Mesothelial cell of epicardium (in vitro differentiated cells): ENCODE measurements at places on chromosomes 4 and X. TPM values are rescaled to one million over a fixed set of nuclear protein-coding genes. Genes with fewer than 3 reads are reported as not detected.

The RADX gene
- 1.7 to 2.9 TPM (median 1.8 TPM) in 3 replicates for total RNA-seq

The SOWAHB gene
- 1.1 to 1.3 TPM (median 1.2 TPM) in 3 replicates for total RNA-seq

GRCh38 chrX:118495958-118496762 is 545 bp downstream of the DOCK11 start:
- DNase-seq = peak; percentile 40

DNA sequence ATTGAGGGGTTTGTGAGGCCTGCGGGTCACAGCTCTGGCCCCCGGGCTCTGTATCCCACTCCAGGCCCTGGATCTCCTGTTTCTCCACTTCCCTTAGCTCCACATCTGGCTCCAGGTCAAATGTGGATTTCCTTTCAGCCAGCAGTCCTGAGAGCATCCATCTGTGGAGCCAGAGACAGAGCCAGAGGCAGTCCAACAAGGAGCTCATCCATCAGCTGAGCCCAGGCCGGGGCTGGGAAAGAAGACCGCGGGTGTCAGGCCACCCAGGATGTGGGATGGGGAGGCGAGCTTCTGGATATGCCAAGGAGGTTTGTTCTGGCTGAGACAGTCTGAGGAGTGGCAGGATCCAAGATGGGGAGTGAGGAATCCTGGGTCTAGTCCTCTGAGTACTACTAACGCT is 91.7 kb downstream of the EFNB1 start:
- no peak for DNase-seq

DNA sequence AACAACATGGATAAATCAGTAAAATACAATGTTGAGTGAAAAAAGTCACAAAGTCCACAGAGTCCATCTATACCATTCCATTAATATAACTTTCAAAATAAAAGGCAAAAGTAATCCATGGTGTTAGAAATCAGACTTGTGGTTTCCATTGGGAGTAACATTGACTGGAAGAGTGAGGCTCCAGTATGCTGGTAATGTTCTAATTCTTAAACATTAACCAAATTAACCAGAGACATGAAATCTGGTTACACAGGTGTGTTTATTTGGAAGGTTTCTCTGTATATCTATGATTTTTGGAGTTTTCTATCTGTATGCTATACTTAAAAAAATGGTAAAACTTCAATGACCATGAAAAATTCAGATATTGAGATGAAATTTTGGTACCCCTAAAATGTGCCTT is 42.6 kb downstream of the SULT1B1 start:
- no peak for DNase-seq

DNA sequence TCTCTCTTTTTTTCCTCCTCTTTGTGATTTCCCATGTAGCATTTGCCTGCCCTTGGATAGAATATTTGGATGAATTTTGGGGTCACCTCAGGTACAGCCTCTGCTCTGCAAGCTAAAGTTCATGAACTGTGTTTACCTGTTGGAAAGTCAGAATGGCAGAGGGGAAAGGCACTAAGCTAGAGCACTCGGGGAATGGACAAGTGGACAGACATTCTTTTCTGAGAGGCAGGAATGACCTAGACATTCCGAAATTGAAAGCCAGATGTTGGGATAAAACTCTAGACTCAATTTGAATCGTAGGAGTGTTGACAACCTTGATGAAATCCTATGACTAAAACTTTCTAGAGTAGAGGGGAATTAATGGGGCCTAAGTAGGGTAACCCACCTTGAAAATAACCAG is 56.1 kb downstream of the LUZP4 start:
- DNase-seq = no peak

- DNase-seq = no peak
Measured at GRCh38 chr4:121978172-121978516, 26.3 kb upstream of the TRPC3 start.
